Activated CD4-positive, alpha-beta T cell treated with anti-CD3 and anti-CD28 coated beads, Interleukin-2, Interleukin-6, amounts not matched to agents 100 ng/mL and 50 ng/mL, durations not matched to agents 16 hours and 8 hours (primary cell): ENCODE measurements at places on chromosomes 7 and 10.

- no peak for DNase-seq
Observed at GRCh38 chr10:30068492-30069223, 9.3 kb upstream of the JCAD start.

GRCh38 chr7:28389504-28390395 lies 22.6 kb upstream of the CREB5 start:
- peak; percentile 56 for DNase-seq

- no peak for DNase-seq
Observed at GRCh38 chr7:73899731-73900142, 38.8 kb downstream of the TMEM270 start.

GRCh38 chr10:133127291-133128125 lies 32.5 kb upstream of the KNDC1 start:
- peak; percentile 43 for DNase-seq

DNA sequence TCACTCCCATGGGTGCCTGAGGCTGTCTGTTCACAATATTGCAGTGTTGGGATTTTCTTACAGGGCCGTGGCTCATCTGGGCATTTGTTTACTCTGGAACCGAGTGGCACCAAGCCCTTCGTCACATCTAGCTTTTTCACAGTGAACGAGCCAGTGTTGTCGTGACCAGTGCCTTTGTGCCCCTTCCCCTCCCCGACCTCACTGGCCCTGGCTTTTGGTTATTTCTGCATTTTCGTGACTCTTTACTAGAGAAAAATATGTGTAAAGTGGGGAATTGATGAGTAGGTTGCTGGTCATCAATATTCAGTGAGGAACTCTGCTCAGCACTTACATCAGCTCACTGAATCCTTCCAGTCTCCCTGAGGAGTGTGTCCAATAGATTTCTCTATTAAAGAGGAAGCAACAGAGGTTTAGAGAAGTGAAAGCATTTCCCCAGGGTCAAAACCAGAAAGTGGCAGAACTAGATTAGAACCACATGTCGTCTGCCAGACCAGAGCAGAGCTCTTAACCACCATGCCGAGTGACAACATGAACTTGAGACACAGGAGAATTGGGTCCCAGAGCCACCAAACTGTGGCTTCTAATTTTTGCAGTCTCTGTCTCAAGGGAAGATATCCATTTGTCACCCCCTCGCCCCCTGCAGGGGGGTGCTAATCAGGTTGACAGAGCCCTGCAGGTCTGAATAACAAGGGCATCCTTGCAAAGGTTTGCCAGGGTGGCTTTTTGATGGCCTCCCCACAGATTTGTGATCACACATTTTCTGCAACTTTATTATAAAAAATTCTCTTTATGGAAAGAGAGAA lies 125.3 kb downstream of the CHN2 start:
- DNase-seq, result no peak
